ENCODE measurements at places on chromosomes 11 and 22.

GRCh38 chr11:66688561-66689534 lies 11.2 kb upstream of the RBM4B start:
- no peak overlapping the region for H3K27ac ChIP-seq
- no peak for DNase-seq
- no peaks in the 10 kb centered on the region for H3K4me1 ChIP-seq
- no peak overlapping the region for H3K4me3 ChIP-seq
- no peaks in the 10 kb centered on the region for H3K27me3 ChIP-seq

DNA sequence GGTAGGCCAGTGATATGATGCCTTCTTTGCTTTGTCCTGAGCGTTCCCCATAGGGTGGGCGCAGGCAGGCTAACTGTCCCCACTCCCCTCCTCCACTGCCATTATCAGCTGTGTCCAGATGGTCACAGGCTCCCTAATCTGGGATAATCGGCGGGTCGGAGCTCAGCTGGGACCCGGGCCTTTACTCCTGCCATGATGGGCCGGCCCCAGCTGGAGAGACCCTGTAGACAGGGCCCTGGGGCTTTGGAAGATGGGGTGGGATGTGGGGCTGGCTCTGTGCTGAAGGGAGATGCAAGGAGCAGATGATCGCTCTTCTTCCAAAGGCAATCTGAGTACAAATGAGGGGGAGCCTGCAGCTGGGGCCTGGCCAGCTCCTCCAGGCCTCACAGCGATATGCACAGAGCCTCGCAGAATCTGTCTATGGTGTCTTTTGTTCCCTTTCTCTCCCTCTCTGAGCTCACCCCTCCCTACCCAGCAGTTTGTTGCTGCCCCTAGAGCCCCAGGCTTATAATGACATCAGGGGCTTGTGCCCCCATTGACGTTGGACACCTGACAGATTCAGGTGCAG lies 11.9 kb downstream of the KLHL35 start:
- no peaks in the 10 kb centered on the region for H3K36me3 ChIP-seq
- peak overlapping the region; percentile 8 for H3K27ac ChIP-seq
- no peak overlapping the region for H3K4me3 ChIP-seq
- no peaks in the 10 kb centered on the region for H3K4me1 ChIP-seq
- no peak for DNase-seq

DNA sequence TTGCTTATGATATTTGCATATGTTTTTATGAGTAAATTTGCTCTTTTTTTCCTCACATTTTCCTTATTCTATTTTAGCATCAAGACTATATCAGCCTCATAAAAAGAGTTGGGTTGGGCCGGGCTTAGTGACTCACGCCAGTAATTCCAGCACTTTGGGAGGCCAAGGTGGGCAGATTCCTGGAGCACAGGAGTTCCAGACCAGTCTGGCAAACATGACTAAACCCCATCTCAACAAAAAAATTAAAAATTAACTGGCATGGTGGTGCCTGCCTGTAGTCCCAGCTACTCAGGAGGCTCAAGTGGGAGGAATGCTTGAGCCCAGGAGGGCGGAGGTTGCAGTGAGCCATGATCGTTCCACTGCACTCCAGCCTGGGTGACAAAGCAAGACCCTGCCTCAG lies 148.8 kb upstream of the ANO5 start:
- no peak overlapping the region for H3K27ac ChIP-seq
- H3K36me3 ChIP-seq, result no peaks in the 10 kb centered on the region
- H3K27me3 ChIP-seq, result no peaks in the 10 kb centered on the region
- H3K4me1 ChIP-seq, result no peaks in the 10 kb centered on the region
- DNase-seq, result no peak

DNA sequence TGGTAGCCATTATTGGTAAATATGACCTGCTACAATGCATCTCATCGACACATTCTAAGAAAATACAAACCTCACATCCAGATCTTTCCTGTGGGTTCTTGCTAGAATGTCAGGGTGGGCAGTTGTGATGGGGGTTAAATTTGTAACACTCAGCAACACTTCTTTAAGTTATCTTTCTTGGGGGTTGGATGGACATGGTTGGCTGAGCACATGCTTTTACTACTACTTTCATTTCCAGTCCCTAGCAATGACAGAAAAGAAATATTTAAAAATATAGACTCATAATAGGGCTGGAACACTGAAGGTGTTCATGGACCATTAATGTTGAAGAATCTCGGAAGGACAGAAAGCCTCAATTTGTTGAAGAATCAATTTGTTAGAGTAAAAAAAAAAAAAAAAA lies 57.6 kb downstream of the APOL3 start:
- H3K4me3 ChIP-seq, result no peak overlapping the region
- DNase-seq, result no peak
- H3K4me1 ChIP-seq, result no peaks in the 10 kb centered on the region
- H3K36me3 ChIP-seq, result no peaks in the 10 kb centered on the region
- H3K27ac ChIP-seq, result no peak overlapping the region

DNA sequence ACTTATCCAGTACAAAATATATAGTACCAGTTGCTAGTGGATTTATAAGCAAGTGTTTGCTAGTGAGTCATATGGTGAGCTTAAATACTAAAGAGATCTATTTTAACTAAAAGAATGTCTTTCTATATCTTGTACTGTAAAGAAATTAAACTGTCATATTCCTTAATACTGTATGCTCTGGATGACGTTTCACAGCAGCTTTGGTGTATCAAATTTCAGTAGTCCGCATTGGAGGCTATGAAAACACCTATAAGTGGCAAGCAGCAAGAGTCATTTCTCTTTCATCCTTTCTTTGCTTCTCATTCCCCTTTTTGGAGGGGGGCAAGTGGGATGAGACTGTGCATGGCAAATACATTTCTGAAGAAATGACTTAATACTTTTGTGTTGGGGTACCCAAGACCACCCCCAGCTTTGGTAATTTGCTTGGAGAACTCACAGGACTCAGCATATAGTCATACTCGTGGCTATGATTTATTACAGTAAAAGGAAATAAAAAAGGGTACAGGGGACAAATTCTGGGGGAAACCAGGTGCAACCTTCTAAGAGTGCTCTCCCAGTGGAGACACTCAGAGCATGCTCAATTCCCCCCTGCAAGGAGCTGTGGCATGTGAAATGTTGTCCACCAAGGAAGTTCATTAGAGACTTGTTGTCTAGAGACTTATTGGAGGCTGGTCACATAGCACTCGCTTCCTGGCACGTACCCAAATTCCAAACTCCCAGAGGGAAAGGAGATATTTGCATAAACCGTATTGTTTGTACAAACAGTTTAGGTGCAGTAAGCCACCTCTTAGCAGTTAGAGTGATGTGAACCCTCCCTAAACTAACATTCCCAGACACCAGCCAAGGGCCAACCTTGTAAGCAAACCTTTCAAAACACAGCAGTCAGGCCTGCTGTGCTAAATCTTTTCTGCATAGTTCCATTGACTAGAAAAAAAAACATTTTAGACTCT lies 210.8 kb downstream of the PGR start:
- no peaks in the 10 kb centered on the region for H3K36me3 ChIP-seq
- H3K27ac ChIP-seq, result no peak overlapping the region
- DNase-seq, result no peak

DNA sequence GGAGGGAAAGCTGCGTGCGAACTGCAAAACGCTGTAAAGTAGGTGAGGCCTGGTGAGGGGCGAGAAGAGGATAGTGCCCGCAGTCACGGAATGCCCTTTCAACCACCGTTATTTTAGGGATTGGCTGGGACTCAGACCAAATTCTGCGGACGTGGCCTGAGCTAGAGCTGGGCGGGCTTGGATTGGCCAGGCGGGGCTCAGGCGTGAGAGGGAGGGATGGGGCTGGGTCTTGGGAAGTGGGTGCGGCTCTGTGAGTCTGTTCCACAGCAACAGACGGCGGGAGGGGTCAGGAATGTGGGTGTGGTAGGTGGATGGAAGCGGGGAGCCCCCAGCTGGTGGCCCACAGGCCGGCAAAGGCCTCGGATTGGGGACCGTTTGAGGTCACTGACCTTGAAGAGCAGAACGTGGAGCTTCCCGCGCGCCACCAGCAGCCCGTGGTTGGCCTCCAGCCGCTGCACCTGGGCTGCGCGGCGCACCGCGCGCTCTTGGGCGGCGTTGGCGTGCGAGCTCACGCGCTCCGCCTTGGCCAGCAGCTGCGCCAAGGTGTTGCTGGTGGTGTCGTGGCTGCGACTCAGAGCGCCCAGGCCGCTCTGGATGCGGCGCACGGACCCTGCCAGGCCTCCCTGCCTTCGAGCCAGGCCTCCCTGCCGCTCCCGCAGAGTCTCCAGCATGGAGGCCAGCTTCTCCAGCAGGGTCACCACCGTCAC lies 444 bp downstream of the CAVIN3 start:
- peaks cover 4% of the 10 kb centered on the region for H3K4me1 ChIP-seq
- H3K4me3 ChIP-seq, result peak overlapping the region; percentile 65
- no peaks in the 10 kb centered on the region for H3K27me3 ChIP-seq
- peak overlapping the region; percentile 94 for H3K27ac ChIP-seq

DNA sequence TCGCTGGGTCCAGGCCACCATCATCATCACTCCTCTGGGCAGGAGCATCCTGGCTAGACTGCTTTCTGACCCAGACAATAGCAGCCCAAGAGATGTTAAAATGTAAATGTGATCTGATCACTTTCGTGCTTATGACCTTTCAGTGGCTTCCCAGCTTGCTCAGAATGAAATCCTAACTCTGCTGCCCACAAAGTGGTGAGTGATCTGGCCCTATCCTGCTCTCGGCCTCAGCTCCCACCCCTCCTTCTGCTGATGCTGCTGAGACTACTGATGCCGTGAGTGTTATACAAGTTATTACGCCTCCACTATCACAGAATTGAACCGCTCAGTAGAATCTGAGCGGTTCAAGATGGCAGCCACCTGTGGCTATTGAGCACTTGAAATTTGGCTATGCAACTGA lies 26.2 kb downstream of the ELF5 start:
- H3K27me3 ChIP-seq, result no peaks in the 10 kb centered on the region
- no peak overlapping the region for H3K27ac ChIP-seq
- H3K4me1 ChIP-seq, result no peaks in the 10 kb centered on the region
- H3K36me3 ChIP-seq, result no peaks in the 10 kb centered on the region
- DNase-seq, result no peak

- no peak overlapping the region for H3K27ac ChIP-seq
- DNase-seq, result no peak
- no peaks in the 10 kb centered on the region for H3K27me3 ChIP-seq
- H3K4me3 ChIP-seq, result no peak overlapping the region
- no peaks in the 10 kb centered on the region for H3K36me3 ChIP-seq
Measured at GRCh38 chr11:10072841-10073240, 221.2 kb downstream of the SBF2 start.

- H3K36me3 ChIP-seq, result no peaks in the 10 kb centered on the region
- H3K27ac ChIP-seq, result no peak overlapping the region
- DNase-seq, result no peak
- H3K4me3 ChIP-seq, result no peak overlapping the region
Measured at GRCh38 chr11:78957476-78958245, 383.0 kb upstream of the NARS2 start.

DNA sequence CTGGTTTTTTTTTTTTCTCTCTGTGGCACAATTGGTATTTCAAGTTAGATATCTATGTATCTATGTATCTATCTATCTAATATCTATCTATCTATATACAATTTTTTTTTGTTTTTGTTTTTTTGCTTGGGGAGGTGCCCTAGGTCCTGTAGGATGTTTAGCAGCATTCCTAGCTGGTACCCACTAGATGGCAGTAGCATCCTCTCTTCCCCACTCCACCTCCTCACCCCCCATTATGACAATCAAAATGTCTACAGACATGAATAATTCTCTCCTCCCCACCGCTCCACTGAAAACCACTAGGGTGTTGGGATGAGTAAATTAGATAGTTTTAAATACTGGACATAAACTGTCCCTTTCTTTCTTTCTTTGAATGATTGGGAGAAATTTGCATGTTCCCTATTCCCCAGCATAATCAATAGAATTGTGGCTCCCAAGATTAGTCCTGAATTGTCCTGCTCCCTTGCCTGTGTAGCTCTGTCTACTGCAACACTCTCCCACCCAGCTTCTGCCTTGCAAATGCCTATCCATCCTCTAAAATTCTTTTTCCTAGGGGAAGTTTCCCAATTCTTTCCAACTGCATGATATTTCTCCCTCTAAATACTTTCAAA lies 1152.4 kb downstream of the LRRC4C start:
- no peaks in the 10 kb centered on the region for H3K4me1 ChIP-seq
- no peaks in the 10 kb centered on the region for H3K27me3 ChIP-seq
- no peak for DNase-seq
- H3K4me3 ChIP-seq, result no peak overlapping the region
- no peak overlapping the region for H3K27ac ChIP-seq

DNA sequence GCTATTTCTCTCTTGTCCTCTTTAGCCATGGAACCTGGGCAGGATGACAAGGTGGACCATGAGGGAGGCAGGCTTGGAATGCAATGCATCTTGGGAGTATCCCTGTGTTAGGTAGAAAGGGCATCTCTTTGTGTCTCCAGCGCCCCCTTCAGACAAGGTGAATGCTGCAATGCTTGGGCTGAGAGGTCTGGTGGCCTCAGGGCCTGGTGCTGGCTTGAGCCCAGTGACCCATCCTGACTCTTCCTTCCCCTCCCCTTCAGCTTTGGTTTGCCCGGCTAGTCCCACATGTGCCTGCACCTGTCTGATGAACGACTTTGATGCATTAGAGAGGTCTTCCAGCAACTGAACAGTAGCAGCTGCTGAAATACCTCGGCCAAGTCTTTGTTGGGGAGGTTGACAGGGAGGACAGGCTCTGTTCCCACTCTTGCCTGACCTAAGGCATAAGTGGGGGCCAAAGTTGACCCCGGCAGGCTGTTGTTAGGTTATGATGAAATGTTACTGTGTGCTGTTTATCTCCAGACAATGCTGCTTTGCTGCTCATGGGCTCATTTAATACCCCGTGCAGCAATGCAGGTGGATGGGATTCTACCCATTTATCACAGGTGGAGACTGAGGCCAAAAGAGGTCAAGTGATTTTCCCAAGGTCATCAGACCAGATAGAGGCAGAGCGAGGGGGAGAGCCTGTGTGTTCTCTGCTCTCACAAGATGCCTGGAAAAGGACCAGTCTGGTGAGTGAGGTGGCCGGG lies 22.5 kb downstream of the MYO18B start:
- H3K4me1 ChIP-seq, result no peaks in the 10 kb centered on the region
- H3K27me3 ChIP-seq, result no peaks in the 10 kb centered on the region
- DNase-seq, result no peak
- H3K4me3 ChIP-seq, result no peak overlapping the region
- no peaks in the 10 kb centered on the region for H3K36me3 ChIP-seq
- no peak overlapping the region for H3K27ac ChIP-seq

- DNase-seq, result no peak
- no peaks in the 10 kb centered on the region for H3K27me3 ChIP-seq
- peak overlapping the region; percentile 89 for H3K27ac ChIP-seq
- H3K36me3 ChIP-seq, result no peaks in the 10 kb centered on the region
Measured at GRCh38 chr22:21951931-21952465, 650 bp downstream of the PPM1F start.

DNA sequence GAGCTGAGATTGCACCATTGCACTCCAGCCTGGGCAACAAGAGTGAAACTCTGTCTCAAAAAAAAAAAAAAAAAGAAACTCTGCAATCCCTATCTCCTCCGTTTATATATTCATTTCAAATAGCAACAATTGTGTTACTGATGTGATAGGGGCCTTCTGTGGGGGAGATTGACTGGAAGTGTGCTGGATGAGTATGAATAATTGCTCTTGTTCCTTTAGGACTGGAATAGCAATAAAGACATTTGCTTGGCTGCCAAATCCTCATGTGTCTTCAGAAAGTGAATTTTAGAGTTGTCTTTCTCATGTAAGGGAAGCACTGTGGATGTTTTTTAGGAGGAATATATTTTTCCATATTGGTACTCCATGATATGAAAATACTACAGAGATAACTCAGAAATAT lies 21.1 kb upstream of the ME3 start:
- H3K36me3 ChIP-seq, result no peaks in the 10 kb centered on the region
- no peaks in the 10 kb centered on the region for H3K27me3 ChIP-seq
- no peak for DNase-seq
- no peak overlapping the region for H3K27ac ChIP-seq
- H3K4me3 ChIP-seq, result no peak overlapping the region
- H3K4me1 ChIP-seq, result no peaks in the 10 kb centered on the region
